ENCODE measurements at places on chromosomes 12 and 14. TPM values are rescaled to one million over a fixed set of nuclear protein-coding genes. Genes with fewer than 3 reads are reported as not detected.

DNA sequence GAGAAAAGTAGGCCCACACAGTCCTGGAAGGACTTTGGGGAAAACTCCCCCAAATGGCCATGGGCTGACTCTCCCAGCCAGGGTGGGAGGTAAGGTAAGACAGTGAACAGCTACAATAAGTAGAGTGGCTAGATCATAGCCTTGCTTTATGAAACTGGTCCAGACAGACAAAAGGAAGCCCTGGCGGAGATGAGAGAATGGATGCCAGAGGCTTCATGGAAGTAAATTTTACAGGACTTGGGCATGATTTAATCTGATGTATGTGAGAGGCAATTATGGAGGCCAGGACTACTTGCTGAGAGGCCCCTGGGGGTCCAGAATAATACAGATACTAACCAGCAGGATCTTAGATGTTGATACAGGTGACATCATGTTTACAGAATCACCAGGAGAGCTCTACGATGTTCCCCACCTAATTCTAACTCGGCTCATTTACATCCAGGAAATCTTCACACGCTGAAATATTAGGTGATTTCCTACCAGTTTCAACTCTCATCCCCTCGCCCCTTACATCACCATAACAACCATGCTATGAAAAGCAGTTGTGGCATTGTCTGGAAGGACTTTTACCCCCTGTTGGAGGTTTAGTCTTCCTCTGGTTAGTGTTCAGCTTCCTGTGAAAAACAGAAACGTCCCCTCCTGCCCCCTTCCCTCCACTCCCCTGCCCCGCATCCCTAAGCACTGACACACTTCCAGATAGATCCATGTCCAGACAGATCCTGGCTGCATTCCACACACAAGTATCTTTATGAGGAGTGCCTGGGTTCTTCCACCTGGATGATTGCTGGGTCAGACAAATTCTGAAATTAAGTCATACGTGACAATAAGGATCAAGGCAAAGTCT is 39.5 kb upstream of the NT5DC3 start:
- DNase-seq: no peak

- DNase-seq: no peak
Observed at GRCh38 chr12:74586251-74586650, 48.6 kb downstream of the ATXN7L3B start.

DNA sequence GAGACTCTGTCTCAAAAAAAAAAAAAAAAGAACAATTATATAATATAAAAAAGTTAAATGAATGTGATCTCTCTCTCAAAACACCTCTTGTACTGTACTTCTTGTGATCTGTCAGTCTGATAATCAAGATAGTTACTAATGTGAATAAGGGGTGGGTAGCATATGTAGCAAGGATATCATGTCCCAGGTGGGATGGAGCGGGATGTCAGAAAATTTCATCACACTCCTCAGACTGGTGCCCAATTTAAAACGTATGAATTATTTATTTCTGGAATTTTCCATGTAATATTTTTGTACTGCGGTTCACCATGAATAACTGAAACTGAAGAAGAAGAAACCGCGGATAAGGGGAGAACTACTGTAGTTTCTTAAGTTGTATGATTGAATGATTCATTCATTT is 11.0 kb downstream of the CNOT2 start:
- DNase-seq: no peak

GRCh38 chr12:130606231-130606630 is 109.9 kb downstream of the RIMBP2 start:
- DNase-seq: no peak

DNA sequence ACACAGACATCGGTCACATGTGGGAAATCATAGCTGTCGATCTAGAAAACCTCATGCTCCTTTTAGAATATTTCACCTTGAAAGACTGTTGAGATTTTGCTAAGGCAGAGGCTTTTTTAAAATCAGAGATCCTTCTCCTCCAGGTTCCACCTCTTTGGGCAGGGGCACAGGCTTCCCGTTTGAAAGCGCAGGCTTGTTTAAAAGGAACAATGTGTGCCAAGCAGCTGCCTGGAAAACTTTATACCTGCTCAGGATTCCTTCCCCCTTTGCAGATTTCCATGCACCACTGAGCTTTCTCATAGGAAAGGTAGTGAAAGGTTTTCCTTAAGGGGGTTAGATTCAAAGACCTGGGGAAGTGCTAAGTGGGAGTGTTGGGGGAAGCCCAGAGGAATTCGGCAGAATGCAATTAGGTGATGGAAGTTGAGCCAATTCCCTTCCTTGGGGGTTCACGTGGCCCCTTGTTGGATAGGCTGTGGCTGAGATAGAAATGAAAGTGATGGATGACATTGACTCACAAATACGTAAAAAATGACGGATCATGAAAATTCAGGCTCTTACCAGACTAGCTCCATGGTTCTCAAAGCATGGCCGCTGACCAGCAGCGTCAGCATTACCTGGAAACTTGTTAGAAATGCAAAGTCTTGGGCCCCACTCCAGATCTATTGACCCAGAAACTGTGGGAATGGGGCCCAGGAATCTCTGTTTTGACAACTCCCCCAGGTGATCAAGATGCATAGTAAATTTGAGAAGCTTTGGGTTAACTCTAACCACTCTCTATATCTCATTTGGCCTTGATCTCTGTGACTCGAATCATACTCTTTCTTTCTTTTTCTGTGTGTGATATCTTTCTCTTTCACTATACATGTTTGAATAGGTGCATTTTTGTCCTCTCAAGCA is 281.4 kb upstream of the FKBP4 start:
- no peak for DNase-seq

GRCh38 chr12:111578971-111579340 is 20.2 kb downstream of the ATXN2 start:
- DNase-seq: no peak

GRCh38 chr12:100185361-100185894 is 15.2 kb upstream of the ACTR6 start:
- DNase-seq: no peak

GRCh38 chr12:82034769-82035168 is 275.6 kb upstream of the PPFIA2 start:
- no peak for DNase-seq

DNA sequence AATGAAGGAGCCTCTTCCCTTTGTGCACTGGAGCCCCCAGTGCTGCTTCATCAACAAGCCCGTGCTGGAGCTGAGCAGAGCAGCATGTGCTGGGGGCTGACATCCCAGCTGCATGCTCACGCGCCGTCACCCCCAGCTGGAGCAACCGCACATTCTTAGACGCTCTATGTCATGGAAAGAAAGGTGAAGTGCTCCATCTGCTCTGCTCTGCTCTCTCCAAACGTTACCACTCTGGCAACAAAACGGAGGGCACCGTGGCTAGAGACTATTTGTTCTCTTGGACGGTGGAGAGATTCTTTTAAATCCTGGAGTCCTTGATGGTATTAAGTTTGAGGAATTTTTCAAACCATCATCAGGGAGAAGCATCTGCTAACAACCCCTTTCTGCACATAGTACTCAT is 208.4 kb downstream of the C12orf75 start:
- no peak for DNase-seq

DNA sequence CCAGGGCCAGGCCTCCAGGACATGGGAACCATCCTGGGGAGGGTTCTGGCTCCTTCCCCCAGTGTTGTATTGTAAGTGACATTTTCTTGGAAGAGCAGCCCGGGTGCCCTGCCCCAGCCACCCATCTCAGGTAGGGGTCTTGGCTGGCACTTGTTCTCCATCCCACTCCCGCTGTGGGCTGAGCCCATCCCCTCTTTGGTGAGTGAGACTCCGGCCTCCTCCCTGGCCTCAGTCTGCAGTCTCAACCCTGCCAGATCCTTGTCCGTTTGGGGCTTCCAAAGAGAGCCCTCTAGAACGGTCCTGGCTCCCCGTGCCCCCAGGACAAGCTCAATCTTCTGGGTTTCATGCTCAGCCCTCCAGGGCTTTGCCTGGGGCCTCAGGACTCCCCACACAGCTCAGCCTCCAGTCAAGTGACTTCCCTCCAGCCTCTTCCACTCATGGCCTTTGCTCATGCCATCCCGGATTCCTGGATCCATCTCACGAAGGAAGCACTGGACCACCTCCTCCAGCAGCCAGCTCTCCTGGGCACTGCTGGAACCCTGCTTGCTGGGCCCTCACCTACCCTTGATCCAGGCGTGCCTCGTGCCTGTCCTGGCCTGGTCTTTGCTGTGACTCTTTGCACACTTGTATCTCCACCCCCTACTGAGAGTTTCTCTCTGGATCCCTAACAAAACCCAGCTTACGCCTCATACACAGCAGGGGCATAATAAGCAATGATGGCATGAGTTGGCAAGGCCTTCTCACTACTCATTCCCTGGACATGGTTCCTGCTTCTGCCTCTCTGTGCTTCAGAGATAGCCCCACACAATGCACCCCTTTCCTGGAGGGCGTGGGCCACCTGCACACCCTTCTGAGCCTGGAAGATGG is 297.4 kb upstream of the RTL1 start:
- DNase-seq: no peak

The ENO2 gene
- 12.8 TPM for total RNA-seq

DNA sequence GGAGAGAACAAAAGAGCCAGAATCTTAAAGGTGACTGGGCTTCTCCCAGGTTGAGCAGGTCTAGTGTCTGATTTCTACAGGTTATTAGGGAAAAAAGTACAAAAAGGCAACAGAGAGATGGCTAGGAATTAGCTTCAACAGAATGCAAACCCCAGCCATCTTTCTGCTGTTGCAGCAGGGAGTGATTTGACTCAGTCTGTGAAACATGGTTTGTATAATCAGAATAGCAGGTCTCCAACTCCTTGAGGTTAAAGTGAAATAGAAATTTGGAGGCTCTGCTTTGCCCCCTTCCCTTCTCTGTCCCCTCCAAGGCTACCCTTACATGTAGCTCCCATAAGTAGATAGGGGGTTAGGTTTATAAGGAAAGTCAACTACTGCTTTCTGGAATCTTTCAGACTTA is 105.8 kb downstream of the AKAP6 start:
- no peak for DNase-seq

The ATL1 gene
- total RNA-seq: 1.7 TPM

- no peak for DNase-seq
Observed at GRCh38 chr12:91100906-91101305, 10.4 kb downstream of the LUM start.

The CNTN1 gene
- total RNA-seq: 0.68 TPM

The PDE3A gene
- 157 TPM for total RNA-seq

The CHURC1 gene
- total RNA-seq: 97.4 TPM

- DNase-seq: no peak
Observed at GRCh38 chr14:102696856-102697495, 80.3 kb upstream of the TRAF3 start.

DNA sequence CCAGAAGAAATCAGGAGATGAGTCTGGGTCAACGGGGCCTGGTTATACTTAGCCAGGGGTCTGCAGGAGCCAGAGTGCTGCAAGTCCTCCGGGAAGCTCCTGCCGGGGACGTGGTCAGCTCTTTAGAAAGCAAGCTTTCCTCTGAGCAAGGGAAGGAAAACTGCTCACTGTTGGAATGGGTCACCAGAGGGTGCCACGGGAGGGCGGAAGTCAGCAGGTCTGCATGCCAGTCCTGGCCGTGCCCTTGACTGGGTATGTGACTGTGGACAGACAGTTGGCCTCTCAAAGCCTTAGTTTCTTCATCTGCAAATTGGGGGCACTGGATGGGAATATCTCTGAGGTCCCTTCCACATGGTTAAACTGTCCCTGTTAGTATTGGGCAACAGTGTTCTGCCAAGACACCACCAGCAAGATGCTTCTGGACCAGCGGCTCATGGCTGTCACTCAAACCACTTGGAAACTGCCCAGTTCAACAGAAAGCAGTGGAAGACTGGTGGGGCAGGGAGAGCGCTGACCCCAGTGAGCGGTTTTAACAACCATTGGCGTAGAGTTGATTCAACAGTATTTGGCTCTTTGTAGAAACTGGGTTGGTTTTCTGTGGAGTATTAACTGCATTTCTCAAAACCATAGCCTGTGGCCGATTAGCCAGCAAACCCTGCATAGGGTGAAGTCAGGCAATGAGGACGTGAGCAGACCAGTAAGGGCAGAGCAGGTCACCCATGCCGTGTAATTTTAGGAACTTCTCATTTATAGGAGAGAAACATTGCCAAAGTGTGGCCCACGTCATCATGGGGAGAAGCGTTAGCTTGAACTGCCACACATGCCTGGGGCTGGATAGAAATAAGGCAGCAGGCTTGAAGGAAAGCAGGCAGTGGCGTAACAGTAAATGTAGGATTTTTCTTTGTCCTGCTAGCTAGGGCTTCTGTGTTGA is 163.9 kb upstream of the PRMT8 start:
- peak; percentile 52 for DNase-seq
